SK-N-SH treated with all-trans-retinoic acid at 6 μM for 48 hours (cell line): ENCODE measurements at places on chromosomes 1 and 21.

DNA sequence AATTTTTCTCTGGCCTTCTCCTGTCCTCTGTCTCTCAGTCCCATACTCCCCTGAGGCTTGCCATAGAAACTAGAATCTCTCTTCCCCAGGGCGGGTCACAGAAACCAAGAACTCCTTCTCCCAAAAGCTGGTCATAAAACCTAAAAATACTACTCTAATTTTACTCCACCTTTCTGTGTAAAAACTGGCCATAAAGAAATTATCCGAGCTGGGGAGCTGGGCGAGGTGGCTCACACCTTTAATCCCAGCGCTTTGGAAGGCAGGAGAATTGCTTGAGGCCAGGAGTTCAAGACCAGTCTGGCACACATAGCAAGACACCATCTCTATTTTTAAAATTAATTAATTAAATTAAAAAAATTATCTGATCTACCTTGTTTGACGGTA is 3.0 kb downstream of the ALG14 start:
- ATAC-seq: no peak

GRCh38 chr1:198686069-198686728 is 47.4 kb downstream of the PTPRC start:
- peak; percentile 29; the same call in 2 of the 3 replicates for ATAC-seq

DNA sequence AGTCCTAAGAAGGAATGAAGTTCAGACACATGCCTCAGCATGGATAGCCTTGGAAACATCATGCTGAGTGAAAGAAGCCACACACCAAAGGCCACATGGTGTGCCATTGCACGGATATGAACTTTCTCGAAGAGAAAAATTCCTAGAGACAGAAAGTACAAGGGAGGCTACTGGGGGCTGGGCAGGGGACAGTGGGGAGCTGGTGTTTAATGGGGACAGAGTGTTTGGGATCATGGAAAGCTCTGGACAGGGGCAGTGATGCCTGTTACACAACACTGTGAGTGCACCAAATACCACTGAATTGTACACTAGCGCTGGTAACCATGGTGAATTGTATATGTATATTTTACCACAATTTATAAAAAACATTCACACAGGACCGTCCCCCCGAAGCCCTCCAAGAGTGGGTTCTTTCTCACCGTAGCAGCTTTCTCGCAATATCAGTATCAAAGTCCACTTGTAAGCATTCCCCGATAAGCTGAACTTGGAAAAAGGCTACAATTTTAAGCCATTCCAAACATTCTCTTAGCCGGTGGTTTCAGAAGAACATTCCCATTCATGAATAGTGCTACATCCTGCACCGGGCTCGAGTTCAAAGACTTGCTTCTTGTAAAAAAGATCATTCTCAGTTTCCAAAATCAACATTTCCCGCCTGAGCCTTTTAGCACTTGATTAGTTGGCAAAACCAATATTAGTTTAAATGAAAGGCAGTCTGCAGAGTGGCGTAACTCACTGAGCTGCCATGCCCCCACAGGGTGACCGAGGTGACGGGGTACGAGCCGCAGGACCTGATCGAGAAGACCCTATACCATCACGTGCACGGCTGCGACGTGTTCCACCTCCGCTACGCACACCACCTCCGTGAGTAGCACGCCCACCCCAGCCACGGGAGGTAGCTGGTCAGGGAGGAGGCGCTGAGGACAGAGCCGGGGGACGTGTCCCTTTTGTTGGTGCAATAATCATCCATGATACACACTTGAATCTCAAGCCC is 31.7 kb downstream of the SIM2 start:
- no peak for ATAC-seq

GRCh38 chr1:39632323-39632681 is 7.1 kb downstream of the HEYL start:
- ATAC-seq: no peak

GRCh38 chr1:30668024-30668423 is 55.4 kb downstream of the MATN1 start:
- ATAC-seq: no peak
